Right renal pelvis (tissue), 4 donors: ENCODE measurements at places on chromosomes 4 and X. TPM values are rescaled to one million over a fixed set of nuclear protein-coding genes. Genes with fewer than 3 reads are reported as not detected.

WDFY3 gene
- polyA plus RNA-seq: 46.3 TPM

GAGE2A gene
- polyA plus RNA-seq: not detected

SH3D19 gene
- polyA plus RNA-seq: 32.9 TPM

ZNF157 gene
- polyA plus RNA-seq: 0.98 TPM

ASB5 gene
- polyA plus RNA-seq: 0.11 TPM

EMCN gene
- 114 TPM for polyA plus RNA-seq

DNA sequence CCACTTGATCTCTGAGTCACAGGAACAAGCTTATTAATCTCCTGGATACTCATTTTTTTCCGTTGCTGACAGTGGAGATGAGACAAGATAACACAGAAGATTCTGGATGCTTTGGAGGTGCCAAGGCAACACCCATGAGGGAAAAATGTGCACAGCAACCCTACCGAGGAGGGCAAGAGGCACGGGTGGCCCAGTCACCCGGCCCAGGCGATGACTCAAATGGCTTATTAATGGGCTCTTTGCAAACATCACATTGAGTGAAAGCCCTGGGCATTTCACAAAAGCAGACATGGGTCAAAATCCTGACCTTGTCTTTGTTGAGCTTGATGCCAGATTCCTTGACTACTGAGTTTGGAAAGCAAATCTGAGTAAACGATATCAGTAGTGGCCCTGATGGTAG lies 315.1 kb downstream of the STK32B start:
- DNase-seq: no peak

DNA sequence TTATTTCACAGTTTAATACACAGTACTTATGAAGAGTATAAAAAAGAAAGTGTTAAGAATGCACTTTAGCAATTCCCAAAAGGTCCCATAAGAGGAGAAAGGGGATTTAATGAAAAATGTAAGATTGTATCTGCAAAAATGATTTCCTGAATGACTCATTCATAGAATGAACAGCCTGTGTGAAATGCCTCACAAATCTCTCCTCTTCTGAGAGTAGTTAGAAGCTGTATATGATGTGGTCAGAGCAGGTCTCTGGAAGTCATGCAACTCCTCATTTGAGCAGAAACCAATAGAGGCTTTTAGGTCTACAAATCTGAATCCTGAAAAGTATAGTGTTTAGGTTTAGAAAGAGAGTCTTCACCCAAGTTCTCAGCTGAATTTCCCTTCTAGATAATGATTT lies 381.3 kb upstream of the INTU start:
- no peak for DNase-seq

HADH gene
- 115 TPM for polyA plus RNA-seq

GRCh38 chrX:48958635-48959094 lies 1.3 kb upstream of the OTUD5 start:
- DNase-seq: no peak

GRCh38 chr4:2551118-2551517 lies 14.7 kb downstream of the FAM193A start:
- DNase-seq: no peak

DNA sequence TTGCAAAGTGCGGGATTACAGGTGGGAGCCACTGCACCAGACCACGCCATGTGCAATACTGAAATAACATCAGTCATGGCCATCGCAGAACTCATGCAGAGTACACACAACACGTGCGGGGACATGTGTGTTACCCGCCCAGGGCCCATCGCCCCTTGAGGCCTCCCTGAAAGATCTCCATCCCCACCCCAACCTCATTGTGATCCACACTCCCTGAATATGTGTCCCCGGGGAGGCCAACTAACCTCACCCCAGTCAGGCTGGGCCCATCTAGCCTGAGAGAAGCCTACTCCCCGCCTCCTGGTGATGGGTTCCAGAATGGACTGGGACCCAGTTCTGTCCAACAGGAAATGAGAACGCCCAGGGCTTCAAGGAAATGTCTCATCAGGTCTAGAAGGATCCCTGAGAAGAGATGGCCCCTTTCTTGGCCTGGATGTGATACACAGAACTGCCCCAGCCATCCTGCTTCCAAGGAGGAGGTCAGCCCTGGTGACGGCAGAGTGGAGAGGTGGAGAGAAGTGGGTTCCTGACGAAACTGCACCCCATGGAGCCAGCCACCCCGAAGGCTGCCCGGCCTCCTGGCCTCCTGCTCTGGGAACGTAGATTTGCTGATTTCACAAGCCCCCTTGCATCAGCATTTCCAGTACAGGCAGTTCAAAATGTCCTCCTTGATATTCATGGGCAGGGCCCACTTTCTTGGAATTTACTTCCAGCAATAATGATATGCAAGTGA lies 22.5 kb upstream of the CLDN24 start:
- DNase-seq: no peak

DNA sequence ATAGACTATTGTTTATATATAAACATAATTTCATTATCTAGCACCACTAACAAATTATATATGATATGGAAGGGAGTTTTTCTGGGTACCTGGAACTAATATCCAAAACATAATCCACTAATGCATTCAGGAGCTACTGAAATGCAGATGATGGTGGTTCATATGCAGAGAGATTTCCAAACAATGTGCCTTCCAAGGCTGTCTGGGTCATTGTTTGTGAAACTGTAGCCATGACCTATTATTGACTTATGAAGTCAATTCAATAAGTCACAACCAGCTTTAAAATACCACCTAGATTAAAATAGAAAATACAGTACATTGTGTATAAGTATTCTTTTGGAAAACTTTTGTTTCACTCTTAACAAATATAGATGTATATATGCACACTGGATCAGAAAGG lies 237.0 kb upstream of the PRPS2 start:
- DNase-seq: no peak

- DNase-seq: no peak
Observed at GRCh38 chrX:69060631-69061408, 104.4 kb downstream of the PJA1 start.

DNA sequence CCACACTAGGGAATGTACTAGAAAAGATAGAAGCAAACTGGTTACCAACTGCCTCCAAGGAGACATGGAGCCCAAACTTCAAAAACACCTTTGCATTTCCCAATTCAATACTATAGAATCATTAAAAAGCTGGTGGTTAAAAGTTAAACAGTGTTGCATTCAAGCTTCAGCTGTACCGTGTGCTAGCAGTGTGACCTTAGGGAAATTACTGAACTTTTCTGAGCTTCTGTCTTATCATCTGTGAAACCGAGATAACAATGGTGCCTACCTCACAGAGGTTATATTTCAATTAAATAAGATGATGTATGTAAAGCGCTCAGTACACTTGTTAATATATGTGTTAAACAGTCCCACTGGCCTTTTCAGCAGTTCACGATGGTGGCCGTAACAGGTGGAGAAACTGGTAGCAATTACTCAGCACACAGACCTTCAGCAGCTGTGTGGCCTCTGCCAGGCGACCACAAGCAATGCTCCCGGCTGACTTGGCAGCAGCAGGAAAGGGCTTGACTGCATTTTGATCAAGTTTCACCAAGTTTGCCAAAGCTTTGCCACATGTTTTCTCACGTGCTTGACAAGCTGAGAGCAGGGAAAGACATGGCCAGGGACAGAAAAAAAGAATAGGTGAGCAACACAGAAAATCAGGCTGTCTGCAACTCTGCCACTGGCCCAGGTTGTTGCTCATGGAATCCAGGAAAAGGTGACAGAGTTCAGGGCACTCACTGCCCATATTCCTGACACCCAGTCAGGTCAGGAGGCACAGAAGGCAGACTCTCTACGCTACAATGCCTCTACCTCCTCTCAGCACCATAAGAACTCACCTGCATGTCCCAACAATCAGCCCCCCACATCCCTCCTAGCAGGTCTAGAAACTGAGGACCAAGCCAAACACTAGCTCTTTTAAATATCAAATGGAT lies 72.1 kb downstream of the PARM1 start:
- DNase-seq: no peak

DNA sequence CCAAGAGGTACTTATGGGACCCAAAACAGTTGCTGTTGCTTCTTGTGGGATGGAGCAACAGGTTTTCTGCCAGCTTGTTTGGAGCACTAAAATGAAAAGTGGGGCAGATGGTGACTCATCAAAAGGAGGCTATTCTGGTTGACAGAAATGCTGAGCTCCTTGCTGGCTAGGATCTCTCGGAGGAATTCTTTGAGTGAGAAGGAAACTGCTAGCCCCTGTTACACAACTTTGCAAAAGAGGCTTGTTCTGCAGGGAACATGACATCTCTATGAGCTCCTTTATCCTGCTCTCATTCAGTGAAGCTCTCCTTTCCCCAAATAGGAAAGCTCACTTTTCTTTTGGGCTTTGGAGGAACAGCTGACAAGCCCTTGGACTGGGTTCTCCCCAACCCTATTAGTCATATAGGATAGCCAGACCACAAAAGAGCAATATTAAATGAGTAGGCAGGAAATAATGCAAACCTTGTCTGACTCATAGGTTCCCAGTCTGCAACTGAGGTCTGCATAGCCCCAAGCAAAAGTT lies 108.3 kb downstream of the CDS1 start:
- DNase-seq: no peak

DNA sequence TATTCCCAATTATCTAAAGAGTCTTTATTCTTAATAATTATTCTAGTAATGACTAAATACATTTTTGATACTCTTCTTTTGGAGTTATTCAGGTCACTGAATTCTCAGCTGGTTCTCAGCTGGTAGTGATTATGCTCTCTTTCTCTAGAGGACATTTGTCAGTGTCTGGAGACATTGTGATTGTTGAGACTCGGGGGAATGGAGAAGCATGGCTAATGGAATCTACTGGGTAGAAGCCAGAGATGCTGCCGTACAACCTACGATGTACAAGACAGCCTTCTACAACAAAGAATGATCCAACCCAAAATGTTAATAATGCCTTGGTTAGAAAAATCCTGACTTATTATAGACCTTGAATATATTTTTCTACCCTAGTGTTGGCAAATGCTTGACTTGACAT lies 149.2 kb upstream of the ANKRD50 start:
- DNase-seq: no peak

- DNase-seq: no peak
Observed at GRCh38 chrX:40146262-40147125, 48.7 kb upstream of the BCOR start.

C1QTNF7 gene
- 20.8 TPM for polyA plus RNA-seq

FRAS1 gene
- 81.1 TPM for polyA plus RNA-seq

- no peak for DNase-seq
Observed at GRCh38 chr4:153426207-153426885, 39.8 kb upstream of the TMEM131L start.

DNA sequence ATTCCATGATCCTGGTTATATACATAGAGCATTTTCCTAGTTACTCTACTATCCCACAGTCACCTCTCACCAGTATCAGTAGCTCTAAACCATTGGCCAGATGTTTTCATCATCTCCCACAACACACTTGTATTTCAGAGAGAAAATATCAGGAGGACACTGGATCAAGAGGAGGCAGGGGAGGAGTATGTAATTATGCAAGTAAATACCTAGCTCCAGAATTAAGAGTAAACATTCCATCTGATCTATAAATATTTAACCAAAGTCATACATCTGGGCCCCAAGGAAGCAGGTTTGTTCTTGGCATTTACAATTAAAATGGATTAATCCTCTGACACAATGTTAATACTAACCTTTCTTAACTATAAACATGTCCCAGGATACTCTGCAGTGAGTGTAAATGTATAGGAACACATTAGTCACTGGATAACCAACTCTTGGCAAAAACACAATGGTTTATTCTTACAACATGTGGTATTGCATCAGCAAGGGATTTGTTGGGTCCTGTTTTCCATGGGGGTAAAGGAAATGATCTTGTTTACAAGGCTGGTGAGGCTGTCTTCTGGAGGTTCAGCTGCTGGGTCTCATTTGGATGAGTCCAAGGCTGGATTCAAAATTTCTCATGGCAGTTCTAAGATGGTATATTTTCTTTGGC lies 170.1 kb downstream of the ATG4A start:
- no peak for DNase-seq

GRCh38 chrX:43238461-43238945 lies 417.6 kb upstream of the MAOA start:
- DNase-seq: no peak

SPANXN4 gene
- polyA plus RNA-seq: not detected

DNA sequence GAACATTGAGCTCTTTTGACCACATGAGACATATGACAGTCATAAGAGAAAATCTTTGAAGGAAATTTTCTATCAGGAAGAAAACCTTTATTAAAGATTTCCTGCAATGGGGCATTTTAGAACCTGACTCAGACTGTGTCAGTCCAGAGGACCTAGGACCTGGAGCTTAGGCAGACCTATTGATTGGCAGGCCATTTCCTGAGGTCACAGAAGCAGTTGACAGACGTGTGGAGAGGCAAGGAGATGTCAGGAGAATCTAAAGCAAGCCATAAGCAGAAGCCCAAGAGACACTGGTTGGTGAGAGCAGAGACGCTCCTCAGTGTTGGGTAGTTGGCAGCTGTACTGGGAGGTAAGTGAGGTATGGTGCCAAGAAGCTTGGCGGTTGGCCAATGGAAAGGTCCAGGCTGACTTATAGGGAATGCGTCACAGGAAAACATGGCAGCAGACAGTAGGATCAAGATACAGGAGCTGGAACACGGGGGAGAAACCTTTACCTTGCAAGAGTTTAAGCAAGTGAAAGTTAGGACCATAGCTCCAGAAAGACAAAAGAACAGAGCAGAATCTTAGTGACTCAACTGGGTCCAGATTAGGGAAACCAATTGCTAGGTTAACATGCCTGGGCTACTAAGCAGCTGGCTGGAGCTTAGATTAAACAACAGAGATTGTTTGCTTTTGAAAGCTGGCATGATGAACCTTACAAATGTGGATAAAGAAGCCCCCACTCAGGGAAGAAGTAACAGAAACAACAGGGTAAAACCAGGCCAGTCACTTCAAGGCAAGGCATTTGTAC lies 18.6 kb downstream of the PALLD start:
- DNase-seq: no peak

XPNPEP2 gene
- 45.1 TPM for polyA plus RNA-seq

DNA sequence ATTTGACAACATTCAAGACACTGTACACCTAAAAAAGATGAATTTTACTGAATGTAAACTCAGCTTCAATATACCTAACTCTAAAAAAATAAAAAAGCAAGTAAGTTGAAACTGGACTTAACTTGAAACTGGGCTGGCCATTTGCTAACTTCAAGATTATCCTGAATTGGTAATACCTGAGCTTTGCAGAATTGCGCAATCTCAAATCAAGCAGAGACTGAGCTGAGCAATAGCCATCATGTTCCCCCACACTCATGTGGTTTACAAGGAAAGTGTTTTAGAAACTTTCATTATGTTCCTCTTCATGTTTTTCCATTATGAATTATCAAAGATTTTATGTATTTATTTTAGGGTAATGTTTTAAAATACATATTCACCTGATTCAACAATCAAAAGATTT lies 38.7 kb downstream of the ANXA5 start:
- no peak for DNase-seq

DNA sequence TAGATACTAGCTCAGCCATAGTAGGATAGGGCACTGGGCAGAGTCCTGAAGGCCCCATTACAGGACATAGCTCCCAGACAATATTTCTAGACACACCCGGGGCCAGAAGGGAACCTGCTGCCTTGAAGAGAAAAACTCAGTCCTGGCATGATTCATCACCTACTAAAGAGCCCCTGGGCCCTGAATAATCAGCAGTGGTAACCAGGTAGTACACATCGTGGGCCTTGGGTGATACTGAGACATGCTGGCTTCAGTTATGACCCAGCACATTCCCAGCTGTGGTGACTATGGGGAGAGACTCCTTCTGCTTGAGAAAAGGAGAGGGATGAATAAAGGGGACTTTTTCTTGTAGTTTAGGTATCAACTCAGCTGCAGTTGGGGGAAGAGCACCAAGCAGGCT lies 104.3 kb upstream of the STK26 start:
- DNase-seq: no peak

PAGE2 gene
- polyA plus RNA-seq: not detected
